Activated CD4-positive, CD25-positive, alpha-beta regulatory T cell treated with anti-CD3 and anti-CD28 coated beads, Interleukin-2, amount 50 U/mL, for 24 hours (primary cell): ENCODE measurements at places on chromosomes 5 and 9.
A peak's percentile ranks its signal among the peaks of the same experiment; 100 is the strongest.

DNA sequence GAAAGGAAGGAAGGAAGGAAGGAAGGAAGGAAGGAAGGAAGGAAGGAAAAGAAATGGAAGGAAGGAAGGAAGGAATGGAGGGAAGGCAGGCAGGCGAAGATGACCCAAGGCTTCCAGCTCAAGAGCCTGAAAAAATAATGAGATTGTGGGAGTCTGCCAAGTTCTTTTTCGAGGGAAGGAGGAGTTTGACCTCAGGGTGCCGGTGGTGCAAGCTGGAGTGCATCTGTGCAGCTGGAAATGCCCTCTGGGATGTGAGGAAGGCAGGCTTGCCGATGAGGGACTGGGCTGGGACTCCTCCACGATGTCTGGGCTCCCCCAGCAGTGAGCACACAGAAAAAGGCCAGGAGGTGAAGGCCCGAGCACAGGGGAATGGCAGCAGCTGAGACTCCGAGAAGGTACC, 154.9 kb upstream of the DAPK1 start:
- ATAC-seq, result no peak

GRCh38 chr5:50715001-50715400, 48.6 kb downstream of the PARP8 start:
- ATAC-seq, result no peak

- no peak for ATAC-seq
Measured at GRCh38 chr9:13493697-13494096, 214.2 kb upstream of the MPDZ start.

- ATAC-seq, result no peak
Measured at GRCh38 chr9:122360891-122361290, 9.9 kb upstream of the PTGS1 start.

GRCh38 chr5:150289551-150290390, at the start of gene CAMK2A:
TSS of gene CAMK2A (minus strand) at chr5:150289773. CDS start at chr5:150289625, 148 bp downstream.
- no peak for ATAC-seq

GRCh38 chr5:97009212-97009898, 73.5 kb downstream of the LNPEP start:
- ATAC-seq, result peak; percentile 76

DNA sequence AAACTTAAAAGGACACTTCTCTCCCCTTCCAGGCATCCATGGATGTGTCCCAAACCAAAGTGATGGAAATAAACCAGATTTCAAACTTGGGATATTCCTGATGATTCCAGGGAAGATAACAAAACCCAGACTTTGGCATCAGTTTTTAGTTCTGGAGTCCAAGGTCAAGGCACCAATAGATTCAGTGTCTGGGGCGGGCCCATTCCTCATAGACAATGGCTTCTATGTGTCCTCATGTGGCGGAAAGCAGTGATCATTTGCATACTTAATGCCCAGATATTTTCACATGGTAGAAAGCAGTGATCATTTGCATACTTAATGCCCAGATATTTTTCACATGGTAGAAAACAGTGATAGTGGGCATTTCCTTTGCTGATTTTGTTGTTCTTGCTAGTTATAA, 151.4 kb upstream of the DAP start:
- ATAC-seq, result no peak

GRCh38 chr9:111657051-111657450, 4.4 kb upstream of the GNG10 start:
- no peak for ATAC-seq

DNA sequence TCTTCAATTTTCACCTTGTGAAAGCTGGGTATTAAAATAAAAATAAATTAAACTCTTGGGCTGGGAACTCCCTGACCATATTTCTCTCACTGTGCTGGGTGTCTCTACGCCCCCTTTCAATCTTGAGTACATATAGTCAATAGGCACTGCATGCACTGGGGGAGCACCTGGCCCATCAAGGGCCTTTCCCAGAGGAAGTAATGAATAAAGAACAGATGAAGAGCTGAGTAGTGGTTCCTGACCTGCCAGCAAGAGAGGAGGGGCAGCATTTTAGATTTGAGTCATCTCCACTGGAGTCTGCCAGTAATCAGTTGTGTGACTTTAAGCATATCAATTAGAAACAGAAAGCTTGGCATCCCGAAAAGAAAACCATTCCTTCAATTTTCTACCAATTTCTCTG, 6.2 kb downstream of the MAPKAP1 start:
- peak; percentile 84 for ATAC-seq

DNA sequence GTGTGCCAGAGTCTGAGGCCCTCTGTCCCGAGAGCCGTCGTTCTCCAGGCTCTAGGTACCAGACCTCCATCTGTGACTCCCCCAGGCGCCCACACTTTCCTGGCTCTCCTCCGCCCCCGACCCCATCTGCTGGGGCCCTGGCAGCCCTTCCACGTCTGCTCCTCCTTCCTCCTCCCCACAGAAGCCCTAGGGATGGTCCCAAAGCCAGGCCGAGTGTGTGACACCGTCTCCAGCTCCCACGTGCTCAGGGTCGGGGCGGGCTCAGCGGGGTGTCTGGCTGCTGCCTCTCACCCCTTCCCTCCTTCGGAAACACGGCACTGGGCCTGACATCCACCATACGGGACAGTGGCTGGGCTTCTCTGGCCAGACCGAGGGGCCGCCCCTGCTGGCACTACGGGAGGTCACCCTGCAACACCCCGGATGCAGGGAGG, 20.5 kb upstream of the SLC6A19 start:
- no peak for ATAC-seq

DNA sequence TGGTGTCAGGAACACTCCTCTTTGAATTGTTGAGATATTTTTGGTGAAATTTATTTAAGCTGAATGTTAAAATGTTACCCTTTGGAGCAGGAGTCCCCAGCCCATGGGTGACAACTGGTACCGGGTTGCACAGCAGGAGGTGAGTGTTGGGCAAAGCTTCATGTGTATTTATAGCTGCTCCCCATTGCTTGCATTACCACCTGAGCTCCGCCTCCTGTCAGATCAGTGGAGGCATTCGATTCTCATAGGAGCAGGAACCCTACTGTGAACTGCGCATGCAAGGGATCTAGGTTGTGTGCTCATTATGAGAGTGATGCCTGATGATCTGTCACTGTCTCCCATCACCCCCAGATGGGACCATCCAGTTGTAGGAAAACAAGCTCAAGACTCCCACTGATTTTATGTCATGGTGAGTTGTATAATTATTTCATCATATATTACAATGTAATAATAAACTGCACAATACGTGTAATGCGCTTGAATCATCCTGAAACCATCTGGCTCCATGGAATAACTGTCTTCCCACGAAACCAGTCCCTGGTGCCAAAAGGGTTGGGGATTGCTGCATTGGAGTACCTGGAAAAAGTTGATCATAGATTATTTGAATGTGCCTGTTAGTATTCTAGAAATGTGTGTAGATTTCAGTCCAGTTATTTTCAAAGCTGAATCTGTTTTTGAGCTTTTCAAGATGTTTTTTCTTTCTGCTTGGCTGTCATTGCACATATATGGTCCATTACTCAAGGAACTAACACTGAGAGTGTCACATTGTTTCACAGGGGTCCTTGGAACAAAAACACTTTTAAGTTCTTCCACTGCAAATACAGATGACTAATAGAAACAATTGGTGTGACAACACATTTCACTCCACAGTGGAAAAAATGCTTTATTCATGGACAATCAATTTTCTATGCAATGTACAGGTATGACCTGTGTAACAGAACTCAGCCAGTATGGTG, 104.6 kb upstream of the TNFAIP8 start:
- no peak for ATAC-seq

DNA sequence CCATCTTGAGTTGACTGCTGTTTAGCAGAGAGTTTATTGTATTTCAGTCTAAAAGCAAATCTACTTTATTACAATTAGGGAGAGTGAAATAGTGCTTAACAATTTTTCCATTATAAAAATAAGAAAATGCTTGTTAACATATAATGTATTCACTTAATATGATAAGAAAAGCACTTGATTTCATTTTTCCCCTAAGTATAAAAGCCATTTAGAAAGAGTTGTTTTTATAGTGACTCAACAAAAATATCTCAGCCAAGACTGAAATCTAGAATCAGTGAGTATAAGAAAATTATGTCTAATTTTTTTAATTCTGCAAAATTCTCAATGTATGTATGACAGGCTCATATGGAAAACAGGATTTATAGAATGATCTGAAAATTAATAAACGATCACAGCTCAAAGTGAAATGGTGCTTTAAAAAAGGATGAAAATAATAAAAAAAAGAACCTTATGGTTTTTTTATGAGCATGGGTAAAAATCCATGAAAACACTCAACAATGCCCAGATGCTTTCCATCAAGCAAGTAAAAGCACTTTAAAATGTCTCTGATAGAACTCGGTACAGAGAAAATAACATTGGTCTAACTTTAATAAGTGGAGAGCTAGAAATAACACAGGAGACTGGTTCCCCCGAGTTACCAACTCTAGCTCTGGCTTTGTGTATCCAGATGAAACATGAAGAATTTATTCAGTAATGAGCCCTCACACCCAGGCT, 1057.8 kb upstream of the WWC1 start:
- no peak for ATAC-seq

DNA sequence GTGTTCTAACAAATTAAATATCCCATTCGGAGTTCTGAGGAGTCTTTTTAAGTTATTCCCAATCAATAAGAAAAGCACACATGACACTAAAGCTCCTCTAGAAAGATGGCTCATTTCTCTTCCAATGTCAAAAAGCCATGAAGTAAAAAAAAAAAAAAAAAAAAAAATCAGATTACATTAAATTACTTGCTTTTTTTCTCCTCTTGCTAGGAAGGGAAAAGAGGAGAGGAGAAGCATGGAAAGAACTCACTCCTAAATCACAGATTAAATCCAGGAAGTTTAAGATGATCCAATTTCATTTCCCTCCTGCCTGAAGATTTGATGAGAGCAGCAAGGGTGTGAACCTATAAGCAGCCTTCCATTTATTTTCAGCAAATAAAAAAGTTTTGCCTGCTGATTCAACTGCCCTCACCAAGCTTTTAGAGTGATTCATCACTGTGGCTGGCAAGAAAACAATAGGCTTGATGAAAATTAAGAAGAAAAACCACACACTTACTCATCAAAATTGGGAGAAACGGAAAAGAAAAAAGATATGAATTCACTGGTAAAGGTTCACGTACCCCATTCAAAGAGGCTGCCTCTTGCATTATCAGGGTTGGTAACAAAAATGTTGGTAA, 19.7 kb downstream of the MYO10 start:
- no peak for ATAC-seq

- no peak for ATAC-seq
Measured at GRCh38 chr9:35710818-35711500, 21.0 kb downstream of the TLN1 start.

- ATAC-seq, result no peak
Measured at GRCh38 chr5:180201051-180201987, 7.7 kb downstream of the RASGEF1C start.

- ATAC-seq, result no peak
Measured at GRCh38 chr5:137622850-137623249, 113.0 kb downstream of the KLHL3 start.

DNA sequence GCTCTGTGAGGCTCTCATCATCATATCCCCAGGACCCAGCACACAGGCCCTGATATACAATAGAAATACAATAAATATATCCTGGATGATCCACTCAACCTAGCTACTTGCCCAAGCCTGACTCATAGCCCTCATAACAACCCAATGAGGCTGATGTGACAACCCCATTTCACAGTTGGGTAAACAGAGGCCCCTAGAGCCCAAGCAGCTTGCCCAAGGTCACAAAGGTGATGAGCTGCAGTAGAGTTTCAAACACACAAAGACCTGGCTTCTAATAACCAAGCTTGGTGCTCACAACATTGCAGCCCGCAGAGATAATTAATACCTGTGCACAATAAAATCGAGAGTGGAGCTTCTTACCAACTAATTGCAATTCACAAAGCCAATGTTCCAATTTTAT, 3.2 kb upstream of the AKNA start:
- no peak for ATAC-seq

- peak; percentile 90 for ATAC-seq
Measured at GRCh38 chr5:62284946-62285891, 20.8 kb upstream of the KIF2A start.

GRCh38 chr5:122063836-122064235, 14.2 kb downstream of the LOX start:
- ATAC-seq, result no peak
